HuH-7.5 (cell line): ENCODE measurements at places on chromosomes 3 and 15.

- no peak for DNase-seq
These were observed 39.5 kb downstream of the BTLA start for GRCh38 chr3:112459750-112460149.

- no peak for DNase-seq
These were observed 168.2 kb downstream of the SOX2 start for GRCh38 chr3:181879926-181880325.

DNA sequence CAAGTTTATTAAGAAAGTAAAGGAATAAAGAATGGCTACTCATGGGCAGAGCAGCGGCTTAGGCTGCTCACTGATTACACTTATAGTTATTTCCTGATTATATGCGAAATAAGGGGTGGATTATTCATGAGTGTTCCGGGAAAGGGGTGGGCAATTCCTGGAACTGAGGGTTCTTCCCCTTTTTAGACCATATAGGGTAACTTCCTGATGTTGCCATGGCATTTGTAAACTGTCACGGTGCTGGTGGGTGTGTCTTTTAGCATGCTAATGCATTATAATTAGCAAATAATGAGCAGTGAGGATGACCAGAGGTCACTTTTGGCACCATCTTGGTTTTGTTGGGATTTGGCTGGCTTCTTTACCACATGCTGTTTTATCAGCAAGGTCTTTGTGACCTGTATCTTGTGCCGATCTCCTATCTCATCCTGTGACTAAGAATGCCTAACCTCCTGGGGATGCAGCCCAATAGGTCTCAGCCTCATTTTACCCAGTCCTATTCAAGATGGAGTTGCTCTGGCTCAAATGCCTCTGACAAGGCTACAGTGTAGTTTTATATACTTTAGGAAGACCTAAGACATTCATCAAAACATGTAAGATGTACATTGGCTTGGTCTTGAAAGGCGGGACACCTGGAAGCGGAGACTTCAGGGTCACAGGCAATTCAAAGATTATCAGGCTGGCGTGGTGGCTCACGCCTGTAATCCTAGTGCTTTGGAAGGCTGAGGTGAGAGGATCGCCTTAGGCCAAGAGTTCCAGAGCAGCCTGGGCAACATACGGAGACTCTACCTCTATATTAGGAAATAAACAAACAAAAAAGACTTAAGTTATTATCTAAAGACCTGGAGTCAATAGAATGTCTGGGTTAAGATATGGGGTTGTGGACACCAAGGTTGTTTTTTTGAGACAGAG lies 3.2 kb upstream of the BLOC1S6 start:
- DNase-seq, result no peak

- no peak for DNase-seq
These were observed 18.3 kb downstream of the SHC4 start for GRCh38 chr15:48945386-48945785.

DNA sequence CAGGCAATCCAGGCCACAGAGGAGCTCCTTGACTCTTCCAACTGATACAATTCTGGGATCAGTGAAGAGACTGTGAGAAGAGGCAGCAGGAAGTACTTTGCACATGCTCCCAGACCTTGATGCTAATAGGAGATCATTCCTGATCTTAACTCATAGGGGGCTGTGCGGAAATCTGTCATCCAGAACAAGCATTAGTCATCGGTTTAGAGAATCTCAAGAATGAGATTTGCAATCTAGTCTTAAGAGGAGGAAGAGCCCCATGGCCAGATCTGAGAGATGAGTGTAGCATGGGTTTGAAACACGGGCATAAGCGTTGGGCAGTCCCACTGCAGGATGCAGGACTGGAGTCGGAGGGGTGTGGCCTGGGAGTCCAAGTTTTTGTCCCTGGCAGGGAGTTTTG lies 1081.1 kb downstream of the NAALADL2 start:
- DNase-seq, result no peak

DNA sequence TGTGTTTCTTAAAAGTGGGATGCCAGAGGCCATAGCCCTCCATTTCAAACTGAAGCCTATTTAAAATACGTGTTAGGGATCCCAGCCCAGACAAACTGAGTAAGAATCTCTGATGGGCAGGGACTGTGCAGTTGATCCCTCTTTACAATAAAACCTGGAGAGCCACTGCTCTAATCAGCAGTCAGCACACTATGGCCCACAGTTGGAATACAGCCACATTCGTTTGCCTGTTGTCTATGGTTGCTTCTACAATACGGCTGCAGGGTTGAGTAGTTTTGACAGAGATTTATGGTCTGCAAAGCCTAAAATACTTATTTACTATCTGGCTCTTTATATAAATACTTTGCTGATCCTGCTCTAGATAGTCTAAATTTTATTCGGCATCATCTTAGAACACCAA lies 32.4 kb downstream of the TJP1 start:
- no peak for DNase-seq

GRCh38 chr3:16834214-16834613 lies 50.5 kb upstream of the PLCL2 start:
- no peak for DNase-seq

GRCh38 chr15:82043130-82043673 lies 2.6 kb downstream of the MEX3B start:
- DNase-seq, result no peak

GRCh38 chr3:45182915-45183871 lies 37.0 kb upstream of the CDCP1 start:
- peak; percentile 61 for DNase-seq
